Melanocyte of skin (primary cell): ENCODE measurements at places on chromosomes 16 and 17. TPM values are rescaled to one million over a fixed set of nuclear protein-coding genes. Genes with fewer than 3 reads are reported as not detected.

Gene METRNL
- total RNA-seq = 8.9 and 16.0 TPM in 2 replicates

Gene RAP1GAP2
- total RNA-seq = 1.0 and 1.1 TPM in 2 replicates

Gene SLC38A8
- 4.0 and 4.2 TPM in 2 replicates for total RNA-seq

Gene TBC1D3G
- not detected in 2 replicates for total RNA-seq

Gene TMEM114
- total RNA-seq = not detected in 2 replicates

Gene PRR15L
- not detected in 2 replicates for total RNA-seq

Gene SPN
- total RNA-seq = not detected in 2 replicates

Gene C1QTNF8
- not detected in 2 replicates for total RNA-seq

Gene KRTAP16-1
- total RNA-seq = not detected in 2 replicates

Gene CCL18
- total RNA-seq = 2.9 and 3.8 TPM in 2 replicates

Gene BTBD17
- not detected in 2 replicates for total RNA-seq

Gene CCDC154
- total RNA-seq = 0.67 and 1.4 TPM in 2 replicates

Gene TMEM88
- total RNA-seq = not detected in 2 replicates

Gene RANBP10
- total RNA-seq = 14.0 and 15.6 TPM in 2 replicates

Gene GDPD1
- 2.0 and 2.6 TPM in 2 replicates for total RNA-seq

Gene IKZF3
- not detected in 2 replicates for total RNA-seq

Gene CACNB1
- total RNA-seq = 2.5 and 3.7 TPM in 2 replicates

Gene ARL6IP1
- total RNA-seq = 524 and 705 TPM in 2 replicates

Gene TRAP1
- 58.5 and 59.5 TPM in 2 replicates for total RNA-seq

Gene RNF157
- total RNA-seq = 21.7 and 23.3 TPM in 2 replicates

Gene GPR142
- total RNA-seq = not detected in 2 replicates

Gene NPIPB9
- total RNA-seq = 5.7 and 6.2 TPM in 2 replicates

Gene KRT20
- not detected in 2 replicates for total RNA-seq

Gene GNAO1
- total RNA-seq = 0.31 and 0.33 TPM in 2 replicates

Gene PLA2G10
- not detected in 2 replicates for total RNA-seq

Gene OR2C1
- total RNA-seq = not detected in 2 replicates

Gene SGCA
- total RNA-seq = 0.36 TPM in 1 of 2 replicates, not detected in the other

Gene ENPP7
- total RNA-seq = not detected in 2 replicates

Gene SPNS3
- total RNA-seq = not detected in 2 replicates

Gene ITGA3
- total RNA-seq = 41.6 and 137 TPM in 2 replicates
